ENCODE measurements at places on chromosomes 3 and 15. TPM values are rescaled to one million over a fixed set of nuclear protein-coding genes. Genes with fewer than 3 reads are reported as not detected.

The NKTR gene
- total RNA-seq, result 76.0 TPM

The WDR49 gene
- total RNA-seq, result not detected

The ITGA11 gene
- total RNA-seq, result not detected

The ERICH6 gene
- not detected for total RNA-seq

The SERPINI2 gene
- not detected for total RNA-seq

The GFM1 gene
- total RNA-seq, result 50.9 TPM

GRCh38 chr15:80507131-80507530 is 102.9 kb downstream of the ARNT2 start:
- no peak for DNase-seq

- no peak for DNase-seq
Observed at GRCh38 chr3:71047616-71048531, 535.7 kb downstream of the FOXP1 start.

DNA sequence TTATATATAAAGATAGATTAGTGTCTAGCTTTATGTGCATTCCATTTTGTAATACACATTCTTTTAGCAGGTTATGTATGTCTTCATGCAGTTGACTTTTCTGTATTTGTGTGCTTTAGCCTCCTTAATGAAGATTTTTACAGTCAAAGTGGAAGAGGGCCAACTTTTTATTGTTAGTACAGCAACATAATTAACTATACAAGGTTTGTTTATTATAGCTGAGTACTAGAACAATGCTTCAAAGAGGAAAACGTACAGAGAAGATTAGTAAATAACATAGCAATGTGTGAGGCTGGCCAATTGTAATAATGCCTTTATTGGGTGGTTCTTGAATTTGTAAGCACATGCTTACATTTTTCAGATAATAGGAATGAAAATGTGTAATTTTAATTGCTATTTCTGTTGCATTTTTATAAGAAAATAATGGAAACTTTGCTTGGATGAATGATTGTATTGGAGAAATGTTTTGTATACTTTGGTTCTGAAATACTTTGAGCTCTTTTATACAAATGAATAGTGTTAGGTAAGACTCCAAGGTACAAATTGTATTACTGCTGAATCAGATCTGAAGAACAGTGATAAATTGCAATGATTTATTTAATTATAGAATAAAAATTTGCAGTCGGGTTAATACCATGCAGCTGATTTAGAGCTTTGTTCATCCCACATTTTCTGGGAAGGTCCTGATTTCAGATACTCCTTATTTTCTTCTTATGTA is 41.4 kb downstream of the UBE2E2 start:
- DNase-seq, result no peak

DNA sequence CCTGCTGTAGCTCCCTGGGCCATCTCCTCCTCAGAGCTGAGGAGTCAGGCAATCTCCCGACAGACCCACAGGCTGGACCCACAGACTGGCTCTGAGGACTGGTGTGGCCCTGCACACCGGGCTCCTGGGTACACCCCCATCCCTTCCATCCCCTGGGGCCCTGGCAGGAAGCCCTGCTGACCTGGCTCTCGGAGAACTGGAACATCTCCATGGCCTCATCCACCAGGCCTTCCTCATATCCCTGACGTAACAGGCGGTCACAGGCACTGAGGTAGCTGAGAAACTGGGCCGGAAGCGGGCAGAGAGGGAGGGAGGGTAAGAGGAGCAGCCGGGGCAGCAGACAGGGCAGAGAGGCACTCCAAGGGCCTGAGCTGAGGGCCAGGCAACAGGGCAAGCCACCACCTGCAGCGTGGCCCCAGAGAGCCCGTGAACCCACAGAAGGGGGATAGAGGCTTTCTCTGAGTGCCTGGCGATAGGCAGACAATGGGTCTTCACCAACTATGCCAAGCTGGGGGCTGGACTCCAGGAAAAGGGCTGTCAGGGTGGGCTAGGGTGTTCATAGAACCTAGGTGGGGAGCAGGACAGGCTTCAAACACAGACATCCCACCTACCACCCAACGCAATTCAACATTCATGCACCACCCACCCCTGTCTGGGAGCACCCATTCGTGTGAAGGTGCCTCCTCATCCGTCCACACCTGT is 17.9 kb downstream of the KBTBD13 start:
- no peak for DNase-seq

GRCh38 chr3:13120928-13121552 is 47.8 kb upstream of the IQSEC1 start:
- no peak for DNase-seq
